ENCODE measurements at places on chromosomes 16 and 17.

- DNase-seq, result peak; percentile 24
These were observed 29.3 kb downstream of the TLE7 start for GRCh38 chr16:71412270-71413160.

GRCh38 chr17:47711366-47712099 is 17.6 kb downstream of the TBKBP1 start:
- no peak for DNase-seq

DNA sequence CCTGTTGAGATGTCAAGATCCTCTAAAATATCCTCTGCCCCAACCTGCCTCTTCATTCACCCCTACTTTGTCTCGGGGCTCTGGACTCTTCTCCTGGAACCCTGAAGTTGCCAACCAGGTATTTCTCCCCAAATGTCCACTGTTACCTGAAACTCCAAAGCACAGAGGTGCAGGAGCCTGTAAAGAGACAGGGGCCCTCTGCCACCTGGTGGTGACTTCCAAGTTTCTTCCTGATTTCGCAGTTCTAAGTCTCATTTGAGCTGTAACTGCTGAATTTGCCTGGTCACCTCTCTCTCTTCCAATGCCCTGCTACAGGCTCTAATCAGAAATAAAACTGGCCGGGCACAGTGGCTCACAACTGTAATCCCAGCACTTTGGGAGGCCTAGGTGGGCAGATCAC is 77.1 kb upstream of the RCVRN start:
- DNase-seq, result no peak

GRCh38 chr16:49929626-49930025 is 73.7 kb upstream of the ZNF423 start:
- DNase-seq, result no peak

DNA sequence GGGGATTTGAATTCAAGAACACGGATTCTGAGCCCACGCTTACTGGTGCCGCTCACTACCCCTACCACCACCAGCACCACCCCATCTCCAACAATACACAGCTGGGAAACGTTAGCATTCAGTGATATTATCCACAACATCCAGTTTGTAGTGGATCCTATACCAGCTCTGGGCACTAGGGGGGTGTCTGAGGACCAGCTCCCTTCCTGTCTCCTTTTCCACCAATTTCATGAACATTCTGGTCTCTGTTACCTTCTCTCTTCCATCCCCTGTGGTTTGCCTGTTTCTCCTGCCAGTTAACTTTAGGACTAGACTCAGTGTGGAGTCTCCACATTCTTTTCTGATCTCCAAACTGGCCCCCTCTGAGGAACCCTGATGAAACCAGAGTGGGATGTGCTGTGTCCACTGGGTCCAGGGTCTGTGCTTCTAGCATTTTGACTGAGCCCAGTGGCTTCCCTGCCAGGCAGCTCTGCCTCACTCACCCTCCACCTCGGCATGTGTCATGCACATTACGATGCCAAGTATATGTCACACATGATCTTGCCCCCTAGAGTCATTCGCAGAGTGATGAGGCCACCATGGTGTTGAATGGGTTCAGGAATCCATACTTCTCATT is 187.0 kb upstream of the CDH13 start:
- no peak for DNase-seq

DNA sequence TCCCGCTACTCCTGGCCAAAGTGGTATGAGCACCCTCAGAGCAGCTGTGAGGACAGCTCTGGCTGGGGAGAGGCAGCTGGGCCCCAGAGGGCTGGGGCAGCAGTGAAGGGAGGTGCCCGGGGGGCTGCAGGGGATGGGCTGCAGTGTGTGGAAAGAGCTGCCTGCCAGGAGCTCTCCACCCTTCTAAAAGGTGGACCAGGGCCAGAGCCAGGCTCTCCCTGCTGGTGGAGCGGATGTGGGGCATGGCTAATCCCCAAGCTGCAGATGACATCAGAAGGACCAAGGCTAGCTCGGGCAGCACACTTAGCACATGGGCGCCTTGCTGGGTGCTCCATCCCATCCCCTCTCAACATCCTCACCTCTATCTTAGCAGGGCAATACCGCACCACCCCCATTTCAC is 103.1 kb downstream of the SDK2 start:
- no peak for DNase-seq

DNA sequence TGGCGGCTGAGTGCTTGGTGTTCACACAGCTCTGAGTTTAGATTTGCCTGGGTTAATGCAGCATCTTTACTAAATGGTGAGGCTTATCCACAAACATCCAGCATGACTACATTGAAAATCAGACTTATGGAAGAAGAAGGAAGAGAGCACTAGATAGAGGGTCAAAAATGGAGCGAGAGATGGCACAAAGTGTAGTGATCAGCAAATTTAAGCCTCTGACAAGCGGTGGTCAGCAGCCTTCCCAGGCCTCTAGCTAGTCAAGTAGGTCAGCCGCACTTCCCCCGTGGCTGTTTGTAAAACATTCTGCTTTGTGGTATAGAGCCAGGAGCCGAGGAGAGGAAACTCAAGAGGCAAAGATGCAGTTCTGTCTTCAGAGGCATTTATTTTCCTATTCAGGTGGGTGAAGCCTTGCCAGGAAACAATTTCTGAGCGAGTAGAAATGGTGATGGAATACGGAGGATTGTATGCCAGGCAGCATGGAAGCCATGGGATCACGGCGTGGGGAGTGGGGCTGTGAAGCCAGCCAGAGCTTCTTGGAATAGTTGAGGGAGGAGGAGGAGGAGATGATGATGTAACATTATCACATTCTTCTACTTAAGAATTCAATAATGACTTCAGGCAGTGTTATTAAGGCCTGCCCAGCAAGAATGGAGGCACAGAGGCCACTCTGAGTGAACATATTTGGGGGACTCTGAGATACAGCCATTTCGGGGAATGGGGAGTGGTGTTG is 118.9 kb downstream of the MSI2 start:
- no peak for DNase-seq

DNA sequence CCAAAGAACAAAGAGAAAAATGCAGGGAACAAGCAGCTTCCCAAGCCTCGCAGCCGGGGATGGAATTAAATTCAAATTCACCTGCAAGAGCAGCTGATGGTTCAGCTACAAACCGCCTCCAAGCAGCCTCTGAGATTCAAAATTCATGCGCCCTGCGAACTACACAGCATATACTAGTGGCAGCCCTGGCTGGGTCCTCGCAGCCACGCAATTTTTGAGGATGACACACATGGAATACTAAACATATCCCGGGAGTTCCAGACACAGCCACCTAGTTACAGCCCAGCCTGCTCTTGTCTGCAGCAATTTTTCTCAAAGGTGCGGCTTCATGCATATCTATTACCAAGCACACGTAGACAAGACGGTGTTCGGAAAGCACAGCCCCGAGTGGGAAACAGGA is 35.9 kb upstream of the KIFC3 start:
- no peak for DNase-seq

- no peak for DNase-seq
These were observed 60.1 kb downstream of the USP31 start for GRCh38 chr16:23089111-23089510.

DNA sequence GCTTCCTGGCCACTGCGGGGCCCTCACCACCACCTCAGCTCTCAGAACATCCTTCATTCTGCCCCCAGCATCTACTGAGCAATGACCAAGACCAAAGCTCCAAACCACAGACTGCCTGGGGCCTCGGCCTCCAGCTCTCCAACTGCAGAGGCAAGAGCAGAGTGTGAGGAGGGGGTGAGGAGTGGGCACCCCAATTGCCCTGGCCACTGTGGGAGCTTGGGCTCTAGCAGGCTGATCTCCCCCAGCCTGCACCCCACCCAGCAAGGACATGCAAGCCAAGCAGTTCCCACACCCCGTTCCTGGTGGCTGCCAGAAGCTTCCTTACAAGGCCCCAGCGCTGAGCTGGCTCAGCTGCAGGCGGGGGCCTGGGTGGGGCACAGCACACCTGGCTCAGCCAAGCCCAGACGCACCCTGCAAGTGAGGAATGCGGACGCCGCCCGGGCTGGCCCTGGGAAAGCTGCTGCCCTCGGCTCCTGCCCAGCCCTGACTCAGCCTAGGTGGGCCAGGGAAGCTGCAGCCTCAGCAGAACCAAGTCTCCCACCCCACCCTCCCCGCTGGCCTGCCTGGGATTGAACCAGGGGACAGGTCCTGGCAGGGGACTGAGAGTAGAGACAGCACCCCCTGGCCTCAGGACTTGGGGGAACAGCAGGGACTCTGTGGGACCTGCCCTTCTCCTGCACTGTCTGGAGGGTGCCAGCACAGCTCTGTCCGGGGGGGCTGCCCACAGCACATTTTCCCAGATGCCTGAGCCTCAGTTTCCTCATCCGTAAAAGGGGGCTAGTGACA is 29.7 kb upstream of the KRT17 start:
- DNase-seq, result no peak

DNA sequence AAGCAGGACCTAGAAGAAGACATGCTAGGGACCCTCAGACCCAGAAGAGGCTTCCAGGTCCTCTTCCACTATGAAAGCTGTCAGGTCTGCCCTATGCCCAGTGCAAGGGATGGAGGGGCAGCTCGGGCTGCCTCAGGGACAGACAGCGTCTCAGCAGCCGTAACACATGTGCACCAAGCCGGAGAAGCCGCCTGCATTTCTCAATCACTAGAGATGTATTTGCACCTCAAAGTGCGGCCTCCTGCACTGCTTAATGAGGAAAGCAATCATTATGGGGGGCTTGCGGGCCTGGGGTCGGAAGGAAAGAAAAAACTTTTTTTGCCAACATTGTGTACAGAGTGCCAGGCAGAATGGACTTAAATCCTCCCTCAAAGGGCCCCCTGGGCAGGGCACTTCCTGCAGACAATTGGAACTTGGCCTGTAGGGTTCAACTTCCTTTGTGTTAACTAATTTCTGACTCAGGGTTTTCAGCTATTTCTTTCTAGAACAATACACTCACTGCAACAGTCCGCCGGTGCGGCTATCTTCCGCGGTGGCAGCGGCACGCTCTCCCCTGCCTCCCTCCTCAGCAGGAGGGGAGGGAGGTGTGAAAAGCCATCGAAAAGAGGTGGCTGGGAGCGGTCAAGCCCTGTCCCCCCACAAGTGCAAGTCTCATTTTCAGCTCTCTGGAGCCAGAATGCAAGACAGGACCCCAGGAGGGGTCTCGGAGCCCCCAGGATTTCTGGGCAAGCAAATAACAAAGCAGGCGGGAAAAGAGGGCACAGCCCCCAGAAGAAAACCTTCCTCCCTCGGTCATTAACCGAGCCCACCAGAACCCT is 101.2 kb downstream of the ZNF423 start:
- no peak for DNase-seq
